Inflammatory macrophage treated with lipopolysaccharide for 1 hour (primary cell): ENCODE measurements at places on chromosomes 4 and X.

DNA sequence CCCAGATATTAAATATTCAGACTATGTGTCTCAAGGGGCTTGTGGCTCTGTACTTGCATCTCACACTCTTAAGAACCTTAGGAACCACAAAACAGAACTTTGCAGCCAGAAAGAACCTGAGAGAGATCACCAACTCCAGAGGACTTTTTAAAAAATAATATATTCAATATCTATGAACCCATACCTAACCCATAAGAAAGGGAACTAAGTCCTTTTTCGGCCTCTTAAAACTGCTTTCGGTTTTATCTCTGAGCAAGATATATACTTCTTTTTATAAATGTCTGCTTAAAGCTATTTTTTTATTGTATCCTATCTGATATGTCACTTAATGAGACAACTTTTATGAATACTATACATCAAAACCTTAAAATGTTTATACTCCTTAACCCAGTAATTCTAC lies 10.9 kb downstream of the SMARCA1 start:
- DNase-seq: no peak

- DNase-seq: no peak
These were observed 1.5 kb downstream of the CFAP97 start for GRCh38 chr4:185201977-185202962.

GRCh38 chr4:116400480-116400879 lies 684.9 kb downstream of the TRAM1L1 start:
- DNase-seq: no peak

GRCh38 chr4:186619088-186619487 lies 63.7 kb upstream of the MTNR1A start:
- no peak for DNase-seq

DNA sequence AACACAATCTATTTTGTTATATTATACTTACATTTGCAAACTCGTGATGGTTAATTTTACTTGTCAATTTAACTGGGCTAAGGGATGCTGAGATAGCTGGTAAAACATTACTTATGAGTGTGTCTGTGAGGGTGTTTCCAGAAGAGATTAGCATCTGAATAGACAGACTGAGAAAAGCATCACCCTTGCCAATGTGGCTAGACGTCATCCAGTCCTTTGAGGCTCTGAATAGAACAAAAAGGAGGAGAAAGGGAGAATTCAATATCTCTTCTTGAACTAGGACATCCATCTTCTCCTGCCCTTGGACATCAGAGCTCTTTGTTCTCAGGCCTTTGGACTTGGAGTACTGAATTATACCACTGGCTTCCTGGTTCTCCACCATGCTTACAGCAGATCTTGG lies 154.6 kb downstream of the EPHA5 start:
- DNase-seq: no peak

- DNase-seq: no peak
These were observed 87.8 kb downstream of the GPRASP3 start for GRCh38 chrX:102808336-102808735.

DNA sequence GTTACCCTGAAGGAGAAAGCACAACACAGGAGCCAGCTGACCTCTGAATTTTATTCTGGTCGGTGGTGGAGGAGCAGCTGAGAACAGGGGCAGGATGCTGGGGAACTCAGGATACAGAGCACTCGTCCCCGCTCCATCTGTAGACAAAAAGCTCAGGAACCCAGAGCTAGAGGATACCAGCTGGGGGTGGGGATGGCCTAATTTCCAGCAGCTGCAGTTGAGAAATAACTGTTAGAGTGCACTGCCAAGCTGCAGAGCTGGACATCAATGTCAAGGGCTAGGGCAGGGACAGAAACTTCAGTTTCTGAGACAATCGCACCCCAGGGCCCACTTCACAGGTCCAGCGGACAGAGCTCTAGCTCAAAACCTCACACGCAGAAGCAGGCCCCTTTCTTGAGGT lies 122.1 kb upstream of the GUCY1A1 start:
- no peak for DNase-seq

DNA sequence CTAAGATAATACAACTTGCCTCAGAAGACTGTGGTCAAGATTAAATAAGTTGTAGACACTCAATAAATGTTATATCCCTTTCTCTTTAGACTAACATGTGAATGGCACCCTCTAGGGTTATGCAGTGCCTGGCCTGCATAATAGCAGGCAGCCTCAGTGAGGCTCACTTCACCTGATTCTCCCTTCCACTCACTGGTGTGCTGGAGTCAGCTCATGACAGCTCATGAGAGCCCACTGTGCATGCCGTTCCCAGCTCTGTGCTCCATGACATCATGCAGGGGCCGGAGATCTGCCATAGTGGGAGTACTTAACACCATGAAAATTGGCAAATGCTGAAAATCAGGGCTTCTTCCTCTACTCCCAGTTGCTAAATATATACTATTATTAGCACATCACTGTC lies 64.5 kb downstream of the TEC start:
- peak; percentile 84 for DNase-seq

GRCh38 chr4:94534401-94535312 lies 82.9 kb downstream of the PDLIM5 start:
- DNase-seq: peak; percentile 58

- no peak for DNase-seq
These were observed 2.1 kb downstream of the TIGD2 start for GRCh38 chr4:89113415-89113814.

DNA sequence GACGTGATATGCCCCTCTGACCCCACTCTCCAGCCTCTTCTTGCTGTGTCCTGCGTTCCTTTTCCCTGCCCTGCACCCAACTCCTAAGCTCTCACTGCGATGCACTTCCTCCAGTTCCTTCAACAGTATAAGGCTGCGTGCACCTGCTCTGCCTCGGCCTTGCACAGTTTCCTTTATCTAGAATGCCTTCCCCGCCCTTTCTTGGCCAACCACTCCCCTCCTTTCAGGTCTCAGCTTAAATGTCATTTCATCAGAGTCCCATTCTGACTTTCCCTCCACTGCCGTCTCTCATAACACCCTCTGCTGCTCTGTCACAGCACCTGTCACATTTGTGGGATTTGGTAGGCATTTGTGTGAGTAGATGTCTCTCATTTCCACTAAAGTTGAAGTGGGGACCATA lies 58.4 kb upstream of the NEIL3 start:
- DNase-seq: no peak

GRCh38 chr4:115107411-115107810 lies 6.0 kb downstream of the NDST4 start:
- no peak for DNase-seq

DNA sequence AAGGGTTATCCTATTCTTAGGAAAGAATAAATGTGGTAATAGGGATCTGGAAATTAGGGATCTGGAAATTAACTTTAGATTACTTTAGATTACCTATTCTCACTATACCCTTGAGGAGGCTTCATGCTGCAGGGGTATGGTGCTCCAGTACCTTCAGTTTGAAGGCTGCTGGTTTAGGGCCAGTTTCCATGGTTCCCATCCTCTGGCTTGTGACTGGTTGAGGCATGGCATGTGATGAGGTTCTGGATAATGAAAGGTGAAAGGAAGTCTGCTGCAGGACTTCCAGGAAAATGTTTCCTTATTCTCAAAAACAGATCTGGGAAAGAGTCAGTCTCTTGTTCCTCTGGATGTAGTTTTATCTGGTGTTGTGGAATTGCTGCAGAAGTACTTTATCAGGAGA lies 25.9 kb downstream of the FRAS1 start:
- DNase-seq: no peak

DNA sequence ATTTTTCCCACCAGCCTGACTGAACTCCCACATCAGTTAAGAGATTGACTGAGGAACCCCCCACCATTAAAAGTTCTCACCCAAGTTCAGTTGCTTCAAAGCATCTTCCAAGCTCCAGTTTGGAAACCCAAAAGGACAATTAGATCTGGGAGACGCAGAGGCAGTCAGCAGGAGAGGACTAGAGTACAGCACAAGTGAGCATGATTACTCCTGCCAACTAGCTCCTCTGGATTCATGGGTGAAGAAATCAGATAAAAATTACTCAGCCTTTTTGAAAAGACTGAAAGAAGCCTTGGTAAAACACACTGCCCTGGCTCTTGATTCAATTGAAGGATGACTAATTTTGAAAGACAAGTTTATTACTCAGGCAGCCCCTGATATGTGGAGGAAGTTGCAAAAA lies 297.5 kb downstream of the ADAM29 start:
- no peak for DNase-seq

DNA sequence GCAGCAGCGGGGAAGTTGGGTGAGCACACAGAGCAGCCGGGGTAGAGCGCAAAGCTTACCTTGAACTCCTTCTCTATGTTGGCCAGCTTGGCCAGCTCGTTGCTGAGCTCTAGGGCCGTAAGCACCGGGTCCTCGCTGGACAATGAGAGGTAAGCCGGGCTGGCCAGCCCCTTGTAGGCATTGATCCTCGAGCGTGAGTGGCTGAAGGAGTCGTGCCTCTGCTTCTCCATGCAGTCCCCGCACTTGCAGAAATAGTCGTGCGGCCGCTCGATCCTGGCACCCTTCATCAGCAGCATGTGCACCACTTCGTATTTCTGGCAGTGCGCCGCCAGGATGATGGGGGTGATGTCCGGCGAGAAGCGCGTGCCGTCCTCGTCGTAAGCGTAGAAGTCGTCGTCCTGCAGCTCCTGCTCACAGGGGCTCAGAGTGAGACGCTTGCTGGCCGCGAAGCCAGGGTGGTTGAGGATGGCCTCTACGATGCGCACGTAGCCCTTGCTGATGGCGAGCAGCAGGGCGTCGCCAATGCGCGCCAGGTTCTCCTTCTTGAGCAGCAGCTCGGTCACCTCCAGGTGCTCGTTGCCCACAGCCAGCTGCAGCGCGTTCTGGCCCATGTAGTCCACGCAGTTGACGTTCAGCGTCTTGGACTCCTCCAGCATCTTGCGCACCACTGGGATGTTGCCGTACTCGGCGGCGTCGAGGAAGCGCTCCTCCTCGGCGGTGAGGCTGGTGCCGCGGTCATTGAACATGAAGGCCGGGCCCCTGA lies 19.5 kb downstream of the TRPC3 start:
- no peak for DNase-seq

DNA sequence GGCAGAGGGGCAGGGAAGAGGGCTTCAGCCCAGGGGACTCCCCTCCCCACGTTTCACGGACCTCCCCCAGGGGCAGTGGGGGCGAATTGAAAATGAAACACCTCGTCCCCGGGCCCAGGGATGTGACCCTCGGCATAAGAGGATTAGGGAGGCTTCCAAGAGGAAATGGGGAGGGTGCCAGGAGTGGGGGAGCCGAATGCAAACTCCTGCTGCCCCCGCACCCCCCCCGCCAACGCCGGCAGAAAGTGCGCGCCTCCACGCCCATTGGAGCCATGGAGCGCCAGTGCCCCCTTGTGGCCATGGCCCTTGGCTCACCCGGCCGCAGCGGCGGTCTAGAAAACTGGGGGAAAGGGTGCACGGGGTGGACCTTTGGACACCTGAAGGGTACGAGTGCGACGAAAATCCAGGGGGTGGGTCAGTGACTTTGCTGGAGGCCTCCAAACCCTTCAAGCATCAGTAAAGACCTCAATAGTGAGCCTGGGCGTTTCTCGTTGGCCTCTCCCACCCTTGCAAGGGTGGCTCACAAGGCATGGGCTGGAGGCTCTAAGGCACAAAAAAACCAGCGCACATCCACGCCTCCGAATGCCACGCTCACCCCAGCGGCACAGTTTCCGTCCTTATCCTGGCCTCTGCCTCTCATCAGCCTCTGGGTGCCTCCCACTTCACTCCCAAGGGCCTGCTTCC lies 120.8 kb upstream of the PJA1 start:
- DNase-seq: peak; percentile 45

DNA sequence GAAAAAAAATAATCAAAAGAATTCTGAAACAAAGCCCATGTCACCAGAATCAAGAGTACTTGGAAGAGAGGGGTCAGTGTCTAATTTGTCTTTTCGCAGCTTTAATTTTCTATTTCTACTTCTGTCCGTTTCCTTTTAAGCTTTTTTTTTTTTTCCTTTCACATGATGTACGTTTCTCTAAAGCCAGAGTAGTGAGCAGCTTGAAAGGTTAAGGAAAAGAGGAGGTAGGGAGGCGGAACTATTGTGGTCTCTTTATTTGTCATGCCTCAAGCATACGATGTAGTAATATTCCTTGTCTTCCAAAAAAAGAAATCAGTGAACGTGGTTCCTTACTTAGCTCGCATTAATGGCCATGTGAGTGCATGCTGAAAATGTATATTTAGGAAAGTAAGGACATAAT lies 311.5 kb downstream of the TENM3 start:
- no peak for DNase-seq

- DNase-seq: no peak
These were observed 12.5 kb downstream of the METAP1 start for GRCh38 chr4:99008051-99008450.

DNA sequence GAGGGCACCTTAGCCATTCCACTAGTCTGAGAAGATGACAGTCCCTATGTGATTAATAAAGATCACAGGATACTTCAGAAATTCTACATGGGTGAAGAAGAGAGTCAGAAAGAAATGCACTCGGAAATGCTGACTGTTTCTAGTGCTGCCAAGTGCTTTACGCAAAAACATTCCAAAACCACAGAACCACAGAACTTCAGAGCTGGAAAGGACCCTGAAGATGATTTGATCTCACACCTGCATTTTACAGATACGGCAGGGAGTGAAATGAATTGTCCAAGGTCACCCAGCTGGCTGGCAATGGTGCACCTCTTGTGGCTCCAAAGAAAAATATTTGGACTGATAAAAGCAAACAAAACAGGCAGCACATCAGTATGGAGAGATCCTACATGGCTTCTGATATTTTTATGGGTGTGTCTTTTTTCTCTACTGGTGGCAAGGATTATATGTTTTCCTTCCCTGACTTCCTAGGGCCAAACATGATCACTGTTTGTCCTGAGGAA lies 115.9 kb downstream of the MAML3 start:
- no peak for DNase-seq

DNA sequence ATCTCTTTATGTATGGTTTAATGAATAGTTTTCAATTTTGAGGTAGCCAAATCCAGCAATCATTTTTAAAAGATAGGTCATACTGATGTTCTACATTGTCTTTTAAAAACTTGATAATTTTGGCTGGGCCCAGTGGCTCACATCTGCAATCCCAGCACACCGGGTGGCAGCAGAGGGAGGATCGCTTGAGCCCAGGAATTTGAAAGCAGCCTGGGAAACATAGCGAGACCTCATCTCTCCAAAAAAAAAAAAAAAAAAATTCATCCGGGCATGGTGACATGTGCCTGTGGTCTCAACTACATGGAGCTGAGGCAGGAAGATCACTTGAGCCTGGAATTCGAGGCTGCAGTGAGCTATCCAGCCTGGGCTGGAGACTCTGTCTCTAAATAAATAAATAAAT lies 419.8 kb downstream of the GALNTL6 start:
- DNase-seq: no peak

DNA sequence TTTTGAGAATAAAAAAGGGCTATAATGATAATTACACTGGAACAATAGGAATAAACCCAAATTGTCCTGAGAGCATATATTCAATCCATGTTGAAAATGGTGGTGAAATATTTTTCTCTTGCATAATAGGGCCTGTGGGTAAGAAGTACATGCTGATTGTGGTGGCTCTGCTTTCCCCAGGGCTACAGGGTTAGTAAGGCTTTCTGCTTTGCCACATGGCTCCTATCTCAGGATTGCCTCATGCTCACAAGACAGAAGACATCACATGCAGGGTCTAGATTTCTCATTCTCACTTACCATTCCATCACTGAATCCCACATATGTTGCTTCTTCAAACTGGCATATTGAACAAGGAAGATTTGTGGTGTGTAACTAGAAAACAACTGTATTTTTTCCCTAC lies 12.4 kb upstream of the VEGFC start:
- peak; percentile 2 for DNase-seq
